ENCODE measurements at places on chromosomes 16 and 17.

DNA sequence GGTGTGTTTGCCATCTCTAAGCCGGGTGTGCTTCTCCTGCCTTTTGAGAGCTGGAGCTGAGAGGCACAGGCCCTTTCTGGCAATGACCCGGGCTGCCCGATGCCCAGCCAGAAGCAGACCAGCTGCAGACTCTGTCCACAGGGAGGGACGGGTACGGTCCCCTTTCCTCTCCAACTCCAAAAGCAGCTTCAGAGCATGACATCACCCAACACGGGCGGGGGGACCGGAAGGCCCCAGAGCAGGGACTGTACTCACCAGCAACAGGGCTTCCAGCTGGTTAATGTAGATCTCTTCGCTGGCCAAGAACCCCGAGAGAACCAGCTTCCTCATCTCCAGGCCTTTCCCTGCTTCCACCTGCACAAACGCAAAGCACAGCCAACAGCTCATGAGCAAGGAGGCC, 79.4 kb downstream of the ABR start:
- DNase-seq, result no peak

DNA sequence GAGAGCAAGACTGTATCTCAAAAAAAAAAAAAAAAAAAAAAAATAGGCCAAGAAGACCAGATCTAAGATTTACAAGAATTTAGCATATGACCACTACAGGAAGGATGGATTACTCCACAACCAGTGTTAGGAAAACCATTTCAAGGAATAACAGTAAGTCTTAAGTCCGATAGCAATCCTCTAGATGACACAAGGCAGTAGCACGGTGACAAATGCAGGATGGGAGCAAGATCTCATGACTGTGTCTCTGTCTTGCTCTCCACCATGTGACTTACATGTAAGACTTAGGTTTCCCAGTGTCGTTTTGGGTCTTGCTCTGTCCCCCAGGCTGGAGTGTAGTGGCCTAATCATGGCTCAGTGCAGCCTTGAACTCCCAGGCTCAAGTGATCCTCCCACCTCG, 27.8 kb downstream of the C16orf96 start:
- no peak for DNase-seq

- no peak for DNase-seq
Measured at GRCh38 chr17:45848405-45848804, 3.7 kb downstream of the SPPL2C start.

DNA sequence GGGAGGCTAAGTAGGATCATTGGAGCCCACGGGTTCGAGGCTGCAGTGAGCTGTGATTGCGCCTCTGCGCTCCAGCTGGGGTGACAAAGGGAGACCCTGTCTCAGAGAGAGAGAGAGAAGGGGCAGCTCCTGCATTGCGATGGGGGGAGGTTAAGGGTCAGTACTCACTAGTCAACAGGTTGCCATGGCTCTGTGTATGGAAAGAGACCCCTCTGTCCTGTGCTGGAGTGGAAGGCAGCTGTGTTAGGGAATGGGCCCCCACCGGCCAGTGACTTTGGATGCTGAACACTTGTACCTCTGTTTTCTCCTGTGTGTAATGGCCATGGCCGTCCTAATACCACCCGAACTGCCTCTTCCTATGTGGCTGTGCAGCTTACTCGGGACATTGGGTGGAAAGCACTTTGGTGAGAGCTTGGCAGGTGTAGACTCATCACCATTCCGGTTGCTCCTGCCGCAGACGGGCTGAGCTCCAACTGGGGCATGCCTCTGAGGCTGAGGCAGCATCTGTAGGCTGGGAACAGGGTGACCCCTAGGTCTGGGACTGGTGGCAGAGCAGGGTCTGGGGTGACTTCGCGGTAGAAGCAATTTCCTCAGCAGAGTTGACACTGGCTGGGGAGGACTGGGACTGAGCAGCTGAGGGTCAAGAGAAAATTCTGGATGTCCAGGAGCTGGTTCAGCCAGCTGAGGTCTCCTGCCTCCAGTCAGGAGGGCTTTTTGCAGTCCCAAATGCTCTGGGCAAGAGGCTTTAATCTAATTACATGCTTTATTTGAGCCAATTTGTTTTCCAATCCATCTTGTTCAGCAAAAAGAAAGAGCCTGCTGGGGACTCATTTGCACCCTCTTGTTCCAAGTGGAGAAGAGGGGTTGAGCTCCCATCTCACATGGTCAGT, 184.5 kb downstream of the NTN1 start:
- DNase-seq, result no peak

- DNase-seq, result no peak
Measured at GRCh38 chr17:55580596-55581133, 69.4 kb upstream of the SMIM36 start.

- peak; percentile 40 for DNase-seq
Measured at GRCh38 chr17:7393613-7394451, 493 bp downstream of the PLSCR3 start.

GRCh38 chr17:79044462-79044861, 20.5 kb downstream of the C1QTNF1 start:
- DNase-seq, result no peak
